ENCODE measurements at places on chromosomes 16 and 17.

DNA sequence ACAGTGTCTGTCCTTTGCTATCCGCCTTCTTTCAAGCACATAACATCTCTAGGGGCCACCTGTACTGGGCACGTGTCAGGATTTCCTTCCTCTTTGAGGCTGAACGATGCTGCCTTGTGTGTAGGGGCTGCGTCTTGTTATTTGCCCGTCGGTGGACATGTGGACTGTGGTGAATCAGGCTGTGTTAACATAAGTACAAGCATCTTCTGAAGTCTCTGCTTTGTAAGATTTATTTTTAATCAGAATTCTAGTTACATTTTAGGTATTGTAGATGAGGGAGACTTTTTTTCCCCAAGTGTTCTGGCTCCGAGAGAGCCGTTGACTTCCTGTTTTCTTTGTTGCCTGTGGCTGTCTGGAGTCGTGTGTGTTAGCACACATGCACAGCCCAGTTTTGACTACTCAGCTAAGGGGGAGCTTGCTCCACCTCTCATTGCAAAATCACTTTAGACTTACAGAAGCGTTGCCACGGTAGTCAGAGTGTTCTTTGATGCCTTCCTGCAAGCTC is 26.1 kb downstream of the SPG7 start:
- peak; percentile 52 for DNase-seq

DNA sequence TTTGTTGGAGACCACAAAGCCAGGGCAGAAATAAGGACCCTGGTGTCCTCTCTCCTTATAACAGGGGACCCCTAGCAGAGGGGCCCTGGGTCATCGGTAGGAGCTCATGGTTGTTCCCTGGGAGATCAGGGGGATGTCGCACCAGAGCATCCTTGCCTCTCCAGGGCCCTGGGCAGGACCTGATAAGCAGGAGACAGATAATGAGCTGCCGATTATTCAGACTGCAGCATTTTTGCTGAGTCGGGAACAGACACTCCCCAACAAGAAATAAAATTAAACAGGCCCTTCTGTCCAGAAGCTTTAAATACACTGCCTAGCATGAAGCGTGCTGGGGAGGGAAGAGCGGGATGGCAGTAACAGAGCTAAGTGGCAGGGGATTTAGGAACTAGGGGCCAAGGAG is 15.4 kb upstream of the GFAP start:
- DNase-seq = no peak

DNA sequence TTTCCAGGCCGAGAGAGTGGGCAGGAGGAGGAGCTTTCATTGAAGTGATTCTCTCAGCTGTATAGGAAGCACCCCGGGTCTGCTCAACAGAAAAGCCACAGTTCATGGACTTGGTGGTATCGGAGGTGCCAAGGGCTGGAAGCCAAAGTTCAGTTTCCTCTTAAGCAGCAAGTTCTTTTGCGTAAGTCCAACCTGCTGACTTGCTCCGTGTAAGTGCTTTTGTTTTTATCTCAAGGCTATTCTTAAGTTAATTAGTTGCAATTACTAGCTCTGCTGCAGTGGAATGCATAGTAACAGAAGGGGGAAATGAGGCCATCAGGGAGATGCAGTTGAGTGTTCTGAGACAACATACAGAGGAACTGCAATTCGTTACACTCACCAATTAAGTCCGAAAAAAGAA is 44.6 kb downstream of the SMIM36 start:
- DNase-seq = no peak

DNA sequence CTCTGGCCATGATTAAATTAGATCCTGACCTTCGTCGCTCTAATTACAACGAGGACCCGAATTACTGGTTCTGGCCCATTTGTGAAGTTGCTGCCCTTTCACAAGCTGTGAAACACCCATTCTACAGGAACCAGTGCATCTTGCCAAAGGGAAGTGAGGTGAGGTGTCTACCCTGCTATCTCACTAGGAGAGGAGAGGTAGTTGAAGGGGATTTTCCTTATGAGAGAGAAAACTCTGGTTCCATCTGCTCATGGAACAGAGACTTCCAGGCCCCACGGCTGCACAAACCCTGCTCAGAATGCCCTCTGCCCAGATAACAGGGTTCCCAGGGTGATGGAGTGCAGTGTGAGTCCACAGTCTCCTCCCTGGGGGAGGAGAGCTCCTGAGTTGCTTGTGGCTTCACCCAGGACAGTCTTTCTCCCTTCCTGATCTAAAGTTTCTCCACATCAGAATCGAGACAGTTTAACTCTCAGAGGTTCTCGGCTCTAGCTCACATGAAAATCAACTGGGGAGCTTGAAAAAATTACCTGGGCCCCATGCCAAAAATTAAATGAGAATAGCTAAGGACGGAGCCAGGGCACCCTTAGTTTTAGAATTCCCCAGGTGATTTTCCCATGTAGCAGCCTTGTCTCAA is 7.8 kb upstream of the SSTR2 start:
- DNase-seq = no peak

GRCh38 chr16:67936880-67937605 is 393 bp upstream of the PSMB10 start:
- peak; percentile 83 for DNase-seq
